ENCODE measurements at places on chromosomes 7 and 10.

- DNase-seq = no peak
Observed at GRCh38 chr10:124921261-124921660, 20.7 kb upstream of the ZRANB1 start.

- DNase-seq = no peak
Observed at GRCh38 chr10:77850620-77851231, 75.8 kb downstream of the DLG5 start.

- DNase-seq = no peak
Observed at GRCh38 chr7:27295236-27295635, 52.6 kb downstream of the EVX1 start.

DNA sequence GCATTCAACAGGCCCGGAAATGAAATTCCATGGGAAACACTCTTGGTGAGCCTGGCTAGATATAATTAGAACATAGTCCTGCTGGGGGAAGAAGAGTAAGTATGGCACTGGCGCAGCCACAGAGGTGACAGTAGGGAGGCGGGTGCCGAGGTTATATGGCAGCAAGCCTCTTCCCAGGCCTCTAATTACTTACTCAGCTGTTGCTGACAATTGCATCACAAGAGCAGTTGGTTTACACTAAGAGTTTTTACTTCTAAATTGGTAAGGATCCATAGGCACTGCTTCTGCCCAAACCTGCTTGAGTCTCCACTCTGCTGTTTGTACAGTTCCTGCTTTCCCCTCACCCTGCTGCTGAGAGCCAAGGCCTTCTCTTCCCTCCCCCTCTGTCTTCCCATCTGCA lies 93.3 kb upstream of the DUSP5 start:
- no peak for DNase-seq

DNA sequence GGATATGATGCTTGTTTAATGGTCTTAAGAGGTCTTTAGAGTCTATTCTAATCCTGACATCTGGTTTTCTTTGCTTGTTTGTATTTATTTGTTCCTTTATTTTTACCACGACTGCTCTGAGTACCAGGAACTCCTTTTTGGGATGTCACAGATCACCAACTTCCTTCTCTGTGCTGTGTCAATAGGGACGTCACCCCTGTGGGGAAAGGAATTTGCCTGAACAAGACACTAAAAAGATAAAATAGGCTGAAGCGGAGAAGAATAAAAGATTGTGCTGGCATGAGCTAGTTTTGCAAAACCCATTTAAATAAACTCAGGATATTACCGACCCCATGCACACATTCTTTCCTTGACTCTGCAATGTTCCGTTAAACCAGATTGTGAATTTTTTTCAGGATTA lies 27.7 kb downstream of the MGMT start:
- DNase-seq = no peak

DNA sequence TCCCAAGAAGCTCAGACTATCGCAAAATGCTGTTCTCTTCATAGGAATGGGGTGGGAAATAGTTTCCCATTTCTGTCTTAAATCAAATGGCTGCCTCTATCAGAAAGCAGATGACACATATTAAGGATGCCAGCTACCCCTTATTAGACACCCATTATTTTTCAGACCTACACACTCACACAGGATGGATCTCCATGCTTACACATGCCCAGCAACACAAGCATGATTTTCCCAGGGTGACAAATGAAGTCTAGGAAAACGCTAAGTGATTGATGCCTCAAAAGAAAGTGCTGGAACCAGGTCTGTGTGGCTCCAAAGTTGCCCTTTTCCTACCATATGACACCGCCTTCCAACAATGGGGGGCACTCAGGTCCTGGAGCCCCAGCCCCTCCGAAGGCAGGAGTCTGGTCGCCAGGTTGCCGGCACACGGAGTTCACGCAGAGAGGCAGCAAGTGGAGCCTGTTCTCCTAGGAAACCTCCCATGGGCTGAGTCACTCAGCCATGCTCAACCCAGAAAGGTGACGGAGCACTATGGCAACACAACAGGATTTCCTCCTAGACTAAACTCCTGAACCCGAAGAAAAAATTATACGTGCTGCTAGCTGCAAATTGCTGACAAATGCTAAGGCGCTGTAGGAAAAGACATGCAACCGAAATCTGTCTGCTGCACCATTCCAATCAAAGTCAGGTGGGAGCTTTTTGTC lies 19.8 kb downstream of the VOPP1 start:
- peak; percentile 84 for DNase-seq
